ENCODE measurements at places on chromosomes 7 and 10.

DNA sequence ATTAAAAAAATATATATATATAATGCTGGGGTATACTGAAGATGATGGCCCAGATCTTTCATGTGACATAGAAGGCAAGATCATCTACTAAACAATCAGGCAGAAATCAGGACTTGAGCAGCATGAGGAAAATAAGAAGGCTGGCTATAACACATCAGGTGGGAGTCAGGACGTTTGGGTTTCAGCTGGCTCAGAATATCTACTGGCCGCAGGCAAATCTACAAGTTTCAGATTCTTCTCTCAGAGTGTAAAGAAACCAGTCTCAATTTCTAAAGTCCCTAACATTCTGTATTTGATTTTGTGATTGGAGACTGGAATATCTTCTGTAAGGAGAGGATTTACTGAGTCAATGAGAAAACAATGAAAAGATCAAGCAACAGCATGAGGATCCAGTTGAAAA, 37.7 kb upstream of the FAM3C start:
- DNase-seq, result no peak

DNA sequence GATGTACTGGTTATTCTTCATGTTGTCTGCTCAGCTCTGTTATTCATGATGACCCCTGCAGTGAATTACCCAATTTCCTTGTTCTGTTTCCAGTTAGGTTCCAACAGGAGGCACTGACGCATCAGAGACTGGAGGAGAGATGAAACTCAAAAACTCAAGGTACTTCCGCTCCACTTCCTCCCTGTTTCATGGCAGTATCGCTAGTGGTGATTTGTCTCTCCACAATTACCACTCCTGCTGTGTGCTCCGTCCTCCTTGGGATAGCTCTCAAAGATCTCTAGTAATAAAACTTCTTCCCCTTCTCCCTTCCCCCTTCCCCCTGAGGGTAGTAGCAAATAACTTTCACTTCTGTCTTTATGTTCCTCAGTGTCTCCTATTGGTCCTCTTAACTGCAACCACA, 107.4 kb upstream of the ABCB5 start:
- DNase-seq, result no peak

DNA sequence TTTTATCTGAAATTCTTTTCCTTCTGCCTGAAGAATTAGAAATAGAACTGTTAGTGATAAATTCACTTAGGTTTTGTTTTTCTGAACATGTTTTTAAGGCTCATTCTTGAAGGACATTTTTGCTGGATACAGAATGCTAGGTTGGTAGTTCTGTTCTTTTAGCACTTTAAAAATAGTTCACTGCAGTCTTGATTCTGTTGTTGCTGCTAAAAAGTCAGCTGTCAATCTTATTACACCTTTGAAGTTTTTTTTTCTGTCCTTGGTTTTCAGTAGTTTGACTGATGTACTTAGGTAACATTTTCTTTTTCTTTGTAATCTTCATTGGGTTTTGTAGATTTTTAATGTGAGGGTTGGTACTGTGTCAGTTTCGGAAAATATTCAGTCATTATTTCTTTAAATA, 48.7 kb downstream of the C1GALT1 start:
- no peak for DNase-seq

DNA sequence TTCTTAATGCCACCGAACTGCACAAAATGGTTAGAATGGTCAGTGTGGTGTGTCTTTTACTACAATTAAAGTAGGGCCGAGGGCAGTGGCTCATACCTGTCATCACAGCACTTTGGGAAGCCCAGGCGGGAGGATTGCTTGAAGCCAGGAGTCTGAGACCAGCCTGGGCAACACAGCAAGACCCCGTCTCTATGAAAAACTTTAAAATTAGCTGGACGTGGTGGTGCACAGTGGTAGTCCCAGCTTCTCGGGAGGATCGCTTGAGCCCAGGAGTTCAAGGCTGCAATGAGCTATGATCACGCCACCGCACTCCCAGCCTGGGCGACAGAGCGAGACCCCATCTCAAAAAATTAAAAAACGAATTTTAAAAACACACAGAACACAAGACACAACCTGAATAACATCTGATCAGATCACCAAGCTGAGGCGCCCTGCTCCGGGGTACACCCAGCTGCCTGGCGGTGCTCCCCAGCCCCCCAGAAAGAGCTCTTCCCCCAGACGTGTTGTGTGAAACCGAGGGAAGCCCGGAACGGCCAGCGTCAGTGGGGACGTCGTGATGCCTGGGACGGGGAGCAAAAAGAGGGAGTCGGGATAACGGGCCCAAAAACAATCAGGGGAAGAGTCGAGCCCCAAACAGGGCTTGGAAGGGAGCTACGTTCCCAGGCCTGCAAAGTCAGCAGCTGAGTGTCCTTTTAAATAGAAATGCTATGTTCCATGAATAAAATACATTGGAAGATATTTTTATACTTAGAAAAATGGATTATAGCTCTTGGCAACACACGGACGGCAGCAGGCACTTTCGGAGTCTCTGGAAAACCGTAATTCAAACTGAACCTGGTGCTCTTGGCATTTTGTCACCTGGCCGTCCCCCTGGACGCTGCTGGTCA, 80.7 kb upstream of the PDGFA start:
- DNase-seq, result no peak

- DNase-seq, result no peak
These were observed 15.3 kb downstream of the GPRIN2 start for GRCh38 chr10:46541017-46541661.

DNA sequence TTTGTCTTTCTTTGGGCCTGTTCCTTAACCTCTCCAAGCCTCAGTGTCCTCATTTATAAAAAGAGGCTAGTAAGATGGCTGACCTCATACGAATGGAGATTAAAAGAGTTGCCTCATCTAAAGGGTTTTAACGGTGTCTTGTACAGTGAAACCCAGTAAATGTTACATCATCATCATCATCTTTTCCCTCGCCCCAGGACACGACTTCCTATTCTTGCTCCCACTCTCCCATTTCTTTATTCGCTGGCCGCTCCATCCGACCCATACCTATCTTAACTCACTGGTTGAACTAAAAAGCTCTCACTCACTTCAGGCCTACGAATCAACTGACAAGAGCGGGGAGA, 554 bp downstream of the FRA10AC1 start:
- no peak for DNase-seq

DNA sequence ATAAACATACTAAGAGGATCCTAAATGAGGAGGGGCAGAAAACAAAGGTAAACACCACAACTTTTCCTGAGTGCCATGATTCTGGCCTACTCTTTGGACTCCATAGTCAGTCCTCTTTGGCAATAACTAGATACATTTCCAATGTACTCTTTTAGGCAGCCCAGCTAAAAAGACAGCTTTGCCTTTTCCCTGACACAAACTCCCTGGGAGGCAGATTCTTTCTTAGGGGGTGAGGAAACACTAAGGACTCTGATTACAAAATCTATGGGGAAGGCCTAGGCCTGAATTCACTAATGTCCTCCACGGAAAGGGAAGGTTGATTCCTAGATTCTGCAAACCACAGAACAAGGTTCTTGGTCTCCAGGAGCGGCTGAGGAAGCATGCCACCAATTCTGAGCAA, 25.8 kb downstream of the FBXW4 start:
- no peak for DNase-seq

- no peak for DNase-seq
These were observed 16.9 kb downstream of the TSPAN15 start for GRCh38 chr10:69467928-69468750.

GRCh38 chr10:61890430-61890829, 11.1 kb upstream of the ARID5B start:
- DNase-seq, result no peak

- DNase-seq, result no peak
These were observed 31.3 kb upstream of the FOXL3 start for GRCh38 chr7:258476-259190.

DNA sequence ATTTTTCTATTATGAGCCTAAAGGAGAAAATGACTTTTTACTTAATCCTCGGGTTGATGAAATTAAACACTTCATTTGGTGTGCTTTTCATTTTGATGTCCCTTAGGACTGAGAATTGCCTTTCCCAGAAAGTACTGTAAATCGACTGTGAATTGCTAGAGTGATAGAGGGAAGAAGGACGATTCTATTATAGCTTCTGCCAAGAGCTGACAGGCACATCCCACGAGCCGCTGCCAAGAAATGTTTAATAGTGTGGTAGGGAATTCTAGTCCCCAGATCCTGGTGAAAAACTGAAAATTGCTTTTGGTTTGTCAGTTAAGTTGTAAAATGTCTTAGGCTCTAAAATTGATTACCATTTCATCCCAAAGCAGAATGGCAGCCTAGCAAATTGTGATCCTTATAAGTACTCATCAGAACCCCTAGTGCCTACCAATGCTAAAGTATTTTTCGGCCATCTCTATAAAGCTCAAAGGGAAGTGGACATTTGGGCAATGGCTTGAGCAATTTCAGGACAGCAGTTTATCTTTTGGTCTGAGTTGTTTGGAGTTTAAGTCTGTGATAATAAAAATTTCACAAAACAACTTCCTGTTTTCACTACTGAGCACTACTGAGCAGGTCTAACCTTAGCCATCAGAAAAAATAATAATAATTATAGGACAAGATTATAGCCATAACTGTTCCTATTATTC, 44.6 kb upstream of the HYCC1 start:
- no peak for DNase-seq

GRCh38 chr7:75625868-75626267, 112.9 kb downstream of the HIP1 start:
- DNase-seq, result no peak

- no peak for DNase-seq
These were observed 16.0 kb downstream of the BMPER start for GRCh38 chr7:33921216-33921938.

DNA sequence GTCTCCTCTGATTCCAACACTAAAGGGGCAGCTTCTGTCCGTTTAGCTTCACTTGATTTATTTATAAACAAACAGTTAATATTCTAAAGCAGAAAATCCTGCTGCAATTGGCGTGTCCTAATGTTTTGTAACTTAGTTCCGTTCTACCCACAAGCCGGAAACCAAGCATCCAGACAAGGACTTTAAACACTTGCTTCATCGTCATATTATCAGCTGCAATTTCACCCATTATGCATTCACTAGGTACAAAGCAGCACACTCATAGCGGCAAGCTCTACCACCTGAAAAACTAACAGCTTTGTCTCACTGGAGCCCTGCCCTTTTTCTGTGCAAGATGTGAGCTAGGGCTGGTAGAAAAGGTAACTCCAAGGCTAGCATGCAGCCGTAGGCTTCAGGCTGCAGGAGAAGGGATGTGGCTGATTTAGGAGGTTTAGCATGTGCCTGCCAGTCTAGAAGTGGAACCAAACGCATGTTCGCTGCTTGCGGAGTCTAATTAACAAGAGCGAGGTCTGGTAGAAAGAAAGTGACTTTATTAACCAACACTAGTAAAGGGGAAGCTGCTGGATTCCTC, 43.7 kb upstream of the BPGM start:
- DNase-seq, result no peak

GRCh38 chr7:1663223-1663622, 6.9 kb upstream of the ELFN1 start:
- no peak for DNase-seq

DNA sequence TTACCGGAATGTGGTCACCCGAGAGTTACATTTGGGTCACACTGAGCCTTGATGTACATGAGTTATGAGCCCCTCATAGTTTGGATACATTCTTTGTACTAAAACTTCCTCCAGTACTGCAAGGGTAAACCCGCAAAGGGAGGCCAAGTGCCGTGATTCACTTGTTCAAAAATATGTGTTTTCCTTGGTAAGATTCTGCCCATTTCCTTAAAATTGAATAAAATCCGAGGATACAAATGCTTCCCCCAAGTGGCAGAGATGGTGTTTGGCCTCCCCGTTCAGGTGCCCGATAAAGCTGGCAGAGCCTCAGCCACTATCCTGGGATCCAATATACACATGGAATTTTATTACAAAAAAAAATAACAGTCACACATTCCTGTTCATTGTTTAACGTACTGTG, 268.3 kb downstream of the DIP2C start:
- DNase-seq, result no peak

DNA sequence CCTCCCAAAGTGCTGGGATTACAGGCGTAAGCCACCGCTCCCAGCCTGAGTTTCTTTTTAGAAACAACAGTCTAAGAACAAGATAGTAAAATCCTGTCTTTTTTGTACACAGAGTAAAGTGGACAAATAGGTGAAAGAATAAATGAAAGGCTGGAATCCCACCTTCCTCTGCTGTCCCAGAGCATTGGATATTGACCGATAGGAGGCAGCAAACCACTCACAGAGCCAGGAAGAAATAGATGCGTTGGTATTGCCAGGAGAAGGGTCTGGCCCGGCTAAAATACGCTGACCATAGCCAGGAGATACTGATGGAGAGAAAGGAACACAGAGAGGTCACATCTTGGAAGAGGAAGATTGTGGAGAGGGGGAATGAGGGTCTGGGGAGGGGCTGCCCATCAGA, 11.4 kb upstream of the ZNF12 start:
- no peak for DNase-seq

GRCh38 chr10:61078542-61079275, 134.7 kb upstream of the RHOBTB1 start:
- DNase-seq, result no peak

GRCh38 chr10:89351780-89352597, 24.2 kb downstream of the IFIT3 start:
- DNase-seq, result no peak

DNA sequence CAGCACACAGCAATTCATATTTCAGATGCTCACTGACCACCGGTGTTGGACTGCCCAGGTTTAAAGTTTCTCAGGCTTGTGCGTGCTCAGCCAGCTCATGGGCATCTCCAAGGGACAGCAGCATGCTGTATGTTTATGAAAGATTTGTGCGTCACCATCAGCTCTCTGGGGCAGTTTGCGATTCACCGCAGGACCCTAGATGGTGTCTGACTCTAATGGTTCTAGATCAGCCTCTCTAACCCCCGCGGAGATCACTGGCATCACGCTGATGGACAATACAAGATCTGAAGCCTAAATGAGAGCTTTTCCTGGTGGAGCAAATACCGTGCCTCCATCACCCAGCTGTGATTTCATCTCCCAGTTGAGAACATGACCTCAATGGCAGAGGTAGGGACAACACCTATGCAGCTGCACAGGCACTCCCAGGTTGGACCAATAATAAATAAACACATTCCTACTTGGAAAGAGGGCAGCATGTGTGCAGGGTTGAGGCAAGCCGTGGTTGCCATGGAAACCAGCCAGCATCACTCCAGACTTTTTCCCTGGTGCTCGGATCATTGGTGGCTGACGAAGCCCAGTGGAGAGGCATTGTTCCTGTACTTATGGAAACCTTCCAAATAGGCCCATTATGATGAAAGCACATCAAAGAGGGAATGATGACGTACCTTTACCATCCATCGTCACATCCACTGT, 253.6 kb downstream of the KCNMA1 start:
- DNase-seq, result no peak

DNA sequence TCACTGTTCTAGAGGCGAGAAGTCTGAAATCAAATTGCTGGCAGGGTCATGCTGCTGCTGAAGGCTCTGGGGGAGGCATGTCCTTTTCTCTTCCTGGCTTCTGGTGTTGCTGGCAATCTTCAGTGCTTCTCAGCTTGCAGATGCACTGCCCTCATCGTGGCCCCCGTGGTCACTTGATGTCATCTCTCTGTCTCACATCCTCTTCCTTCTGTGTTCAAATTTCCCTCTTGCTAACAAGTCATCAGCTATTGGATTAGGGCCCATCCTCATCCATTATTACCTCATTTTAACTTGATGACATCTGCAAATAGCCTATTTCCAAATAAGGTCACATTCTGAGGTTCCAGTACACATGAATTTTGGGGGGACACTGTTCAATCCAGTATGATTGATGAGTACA, 36.6 kb upstream of the SRGN start:
- DNase-seq, result no peak

- DNase-seq, result peak; percentile 42
These were observed 728 bp downstream of the CAV2 start for GRCh38 chr7:116500078-116500853.

- DNase-seq, result no peak
These were observed 30.8 kb downstream of the PRLHR start for GRCh38 chr10:118564652-118565051.

GRCh38 chr10:89278034-89278535, 23.8 kb upstream of the IFIT2 start:
- DNase-seq, result no peak

Data from stimulated activated CD8-positive, alpha-beta memory T cell treated with anti-CD3 and anti-CD28 coated beads, Interleukin-15, amount 100 ng/mL, for 48 hours (primary cell).